ENCODE measurements at places on chromosomes 3 and 15.
A peak's percentile ranks its signal among the peaks of the same experiment; 100 is the strongest.

- DNase-seq, result no peak
Measured at GRCh38 chr3:77500721-77501120, 460.8 kb downstream of the ROBO2 start.

GRCh38 chr3:25513642-25514266 is 85.7 kb downstream of the RARB start:
- DNase-seq, result no peak

- DNase-seq, result no peak
Measured at GRCh38 chr3:170967126-170967525, 58.7 kb upstream of the EIF5A2 start.

DNA sequence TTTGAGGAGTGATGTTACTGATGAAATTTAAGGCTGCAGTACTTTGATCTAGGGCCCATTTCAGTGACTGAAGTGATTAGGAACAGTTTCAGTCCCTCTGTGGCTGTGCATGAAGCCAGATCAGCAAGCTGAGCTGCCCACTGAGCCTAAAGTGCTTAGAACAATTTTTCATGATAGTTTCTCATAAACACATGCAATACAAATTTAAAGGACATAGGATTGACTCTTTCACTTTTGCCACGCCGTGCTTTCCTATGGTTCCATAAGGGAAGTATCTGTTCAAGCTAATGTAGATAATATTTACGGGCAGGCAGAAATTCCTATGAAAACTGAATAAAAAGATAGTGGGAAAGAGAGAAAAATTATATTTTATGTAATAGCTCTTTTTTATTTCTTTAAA is 10.6 kb downstream of the ANKUB1 start:
- DNase-seq, result no peak

GRCh38 chr3:7190095-7190494 is 329.2 kb downstream of the GRM7 start:
- no peak for DNase-seq

DNA sequence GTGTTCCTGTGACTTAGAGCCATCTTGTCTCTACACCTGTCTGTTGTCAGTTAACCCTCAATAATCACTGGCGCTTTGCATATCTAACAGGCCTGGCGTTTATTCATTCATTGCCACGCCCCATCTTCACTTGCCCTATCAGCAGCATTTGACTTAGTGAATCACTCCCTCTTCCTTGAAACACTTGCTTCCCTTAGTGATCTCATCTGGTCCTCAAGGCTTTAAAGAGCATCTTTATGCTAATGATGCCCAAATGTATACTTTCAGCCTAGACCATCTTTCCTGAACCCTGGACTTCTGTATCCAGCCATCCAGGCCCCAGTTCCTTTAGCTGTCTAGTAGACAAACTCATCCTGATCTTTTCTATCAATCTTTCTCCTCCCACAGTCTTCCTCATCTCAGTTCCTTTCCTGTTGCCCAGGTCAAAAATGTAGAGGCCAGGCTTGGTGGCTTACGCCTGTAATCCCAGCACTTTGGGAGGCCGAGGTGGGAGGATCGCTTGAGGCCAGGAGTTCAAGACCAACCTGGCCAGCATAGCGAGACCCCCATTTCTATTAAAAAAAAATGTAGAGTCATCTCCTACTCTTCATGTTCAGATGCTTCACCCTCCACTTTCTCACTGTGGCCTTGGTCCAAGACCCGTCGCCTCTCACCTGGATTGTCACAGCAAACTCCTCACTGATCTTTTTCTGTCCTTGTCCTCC is 1.4 kb upstream of the IGDCC4 start:
- DNase-seq, result no peak

GRCh38 chr3:43485931-43486330 is 135.9 kb downstream of the ANO10 start:
- DNase-seq, result no peak

DNA sequence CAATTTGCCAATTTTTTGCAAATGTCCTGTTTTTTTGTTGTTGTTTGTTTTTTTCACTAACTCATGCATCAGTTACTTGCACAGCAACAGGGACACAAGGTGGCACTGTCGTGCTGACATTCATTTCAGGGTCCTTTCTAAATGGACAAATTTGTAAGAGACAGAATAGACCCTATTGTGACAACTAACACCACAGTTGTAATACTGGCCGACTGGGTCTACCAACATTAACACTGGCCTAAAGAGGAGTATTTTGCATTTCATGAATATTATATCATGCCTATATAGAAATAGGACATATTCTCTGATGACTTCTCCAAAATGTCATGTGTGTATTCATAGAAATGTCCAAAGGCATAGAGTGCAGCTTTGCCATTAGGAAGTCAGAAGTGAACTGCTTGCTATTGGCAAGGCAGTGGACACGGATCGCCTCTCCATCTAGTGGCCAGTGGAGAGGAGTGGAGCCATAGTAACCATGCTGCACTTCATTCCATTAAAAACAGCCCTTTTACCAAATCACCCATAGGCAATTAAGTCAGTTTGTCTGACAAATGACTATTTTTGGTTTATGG is 54.8 kb downstream of the ZBTB20 start:
- DNase-seq, result peak; percentile 40

DNA sequence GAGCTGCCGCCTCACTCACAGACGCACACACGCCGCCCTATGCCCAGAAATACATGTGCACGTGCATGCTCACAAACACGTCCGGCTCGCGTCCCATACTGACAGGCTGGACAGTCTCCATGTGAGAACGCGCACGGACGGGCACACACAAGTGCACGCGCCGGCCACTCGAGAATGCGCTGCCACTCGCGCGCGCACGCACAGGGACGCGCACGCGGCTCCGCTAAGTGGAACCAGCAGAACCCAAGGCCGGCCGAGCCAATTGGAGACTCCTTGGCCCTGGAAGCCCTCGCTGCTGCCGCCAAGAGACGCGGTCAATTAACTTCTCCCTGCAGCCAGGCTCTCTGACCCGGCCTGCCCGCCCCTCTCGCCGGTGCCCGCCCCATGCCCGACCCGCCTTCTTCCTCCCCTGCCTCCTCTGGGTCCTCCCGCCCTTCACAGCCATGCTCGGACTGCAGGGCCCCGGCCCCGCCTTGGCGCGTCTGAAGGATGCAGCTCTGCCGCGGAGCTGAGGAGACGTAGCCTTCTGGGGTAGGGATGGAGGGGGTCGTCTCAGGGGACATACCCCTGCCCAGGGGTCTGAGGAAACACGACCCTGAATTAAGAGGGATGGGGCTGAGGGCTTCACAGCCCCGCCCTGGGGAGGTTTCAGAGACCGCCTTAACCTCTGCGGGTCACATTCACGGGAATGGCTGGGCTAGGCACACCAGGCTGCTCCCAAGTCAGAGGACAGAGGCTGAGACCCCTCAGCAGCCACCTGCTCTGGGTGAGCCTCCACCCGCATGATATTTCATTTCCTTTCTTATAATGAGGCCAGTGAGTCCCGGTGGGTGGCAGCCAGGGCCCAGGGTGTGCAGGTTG is 15.0 kb downstream of the PTH1R start:
- DNase-seq, result no peak

DNA sequence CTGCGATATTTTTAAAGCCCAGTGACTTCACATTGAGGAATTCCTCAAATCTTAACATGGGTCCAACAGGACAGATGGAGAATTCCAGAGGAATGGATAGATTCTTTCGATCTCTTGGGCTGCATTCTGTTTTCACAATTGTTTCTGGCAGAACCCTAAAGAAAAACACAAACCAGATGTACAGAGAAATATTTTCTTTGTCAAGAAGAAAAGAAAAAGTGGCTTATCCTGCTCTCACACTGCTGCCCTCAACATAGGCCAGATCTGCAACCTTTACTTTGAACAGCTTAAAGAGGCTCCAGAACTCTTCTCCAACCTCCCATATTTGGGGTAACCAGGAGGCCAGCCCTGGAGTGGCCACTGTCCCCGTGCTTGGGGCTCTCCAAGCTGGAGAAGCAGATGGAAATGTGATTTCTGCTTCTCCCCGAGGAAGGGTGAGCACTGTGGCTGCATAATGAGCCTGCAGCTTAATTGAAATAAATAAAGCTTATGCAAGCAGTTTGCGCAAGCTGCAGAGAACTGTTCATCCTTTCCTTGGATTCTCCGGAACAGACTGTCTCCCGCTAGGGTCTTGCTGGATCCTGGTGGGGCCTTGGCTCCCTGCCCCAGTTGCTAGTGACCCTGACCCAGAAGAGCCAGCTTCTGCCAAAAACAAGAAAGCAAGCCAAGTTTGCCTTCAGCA is 453.2 kb upstream of the PROK2 start:
- no peak for DNase-seq

DNA sequence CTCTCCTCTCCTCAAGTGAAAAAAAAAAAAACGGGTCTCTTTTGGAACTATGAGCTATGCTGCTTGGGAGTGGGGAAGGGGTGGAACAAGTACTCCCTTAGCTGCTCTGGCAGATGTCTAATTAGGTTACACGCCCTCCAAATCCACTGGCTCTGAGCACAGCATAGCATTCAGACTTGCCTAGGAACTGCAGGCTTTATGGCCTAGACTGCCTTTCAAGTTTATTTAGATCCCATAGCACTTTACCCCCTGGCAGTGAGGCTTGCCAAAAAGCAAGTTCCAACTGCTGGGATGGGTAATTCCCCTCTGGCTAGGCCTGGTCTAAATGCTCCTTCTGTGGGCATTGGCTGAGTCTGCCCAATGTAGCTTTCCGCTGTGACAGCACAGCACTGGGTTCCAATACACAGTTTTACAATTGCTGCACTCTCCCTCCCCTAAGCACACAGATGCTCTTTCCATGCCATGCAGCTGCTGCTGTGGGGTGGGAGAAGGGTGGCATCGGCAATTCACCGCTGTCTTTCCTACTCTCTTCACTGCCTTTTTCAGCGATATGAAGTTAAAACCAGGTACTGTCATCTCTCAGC is 152.8 kb downstream of the KCNAB1 start:
- no peak for DNase-seq

GRCh38 chr3:134608023-134608770 is 42.6 kb downstream of the KY start:
- no peak for DNase-seq

DNA sequence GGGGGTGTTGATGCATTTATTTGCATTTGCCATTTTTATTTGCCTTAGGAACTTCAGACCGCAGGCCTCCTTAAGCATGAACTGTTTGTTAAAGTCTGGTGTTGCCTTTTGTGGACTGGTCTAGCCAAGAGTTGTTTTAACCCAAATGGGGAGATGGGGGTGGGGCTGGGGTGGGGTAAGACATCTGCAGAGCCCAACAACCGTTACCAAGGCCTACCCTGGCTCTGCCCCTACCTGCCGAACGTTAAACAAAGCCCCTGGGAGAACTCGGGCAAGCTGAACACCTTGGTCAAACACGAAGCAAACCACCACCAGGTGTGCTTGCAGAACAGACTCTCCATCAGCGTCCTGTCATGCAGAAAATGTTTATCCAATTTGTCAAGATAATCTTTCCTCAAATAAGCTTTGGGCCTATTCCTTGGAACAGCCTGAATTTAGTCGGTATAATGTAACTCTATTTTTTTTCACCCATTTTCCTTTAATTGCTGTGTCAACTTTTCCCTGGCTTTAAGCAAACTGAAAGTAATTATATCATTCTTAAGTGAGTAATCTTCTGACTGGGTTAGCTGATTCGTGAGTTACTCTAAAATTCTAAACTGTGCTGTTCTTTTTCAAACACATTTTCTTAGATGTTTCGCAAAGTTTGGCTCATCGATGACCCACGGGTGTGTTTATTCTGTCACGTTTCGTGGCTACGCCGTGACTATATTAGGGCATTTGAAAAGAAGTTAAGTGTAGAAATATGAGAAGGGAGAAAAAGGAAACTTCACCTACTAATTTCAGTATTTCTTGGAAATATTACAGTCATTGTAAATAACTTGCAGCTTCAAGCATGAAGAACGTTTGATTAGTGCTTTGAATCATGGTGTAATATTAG is 127.6 kb downstream of the SOX2 start:
- no peak for DNase-seq

- no peak for DNase-seq
Measured at GRCh38 chr3:25493786-25494185, 65.7 kb downstream of the RARB start.

DNA sequence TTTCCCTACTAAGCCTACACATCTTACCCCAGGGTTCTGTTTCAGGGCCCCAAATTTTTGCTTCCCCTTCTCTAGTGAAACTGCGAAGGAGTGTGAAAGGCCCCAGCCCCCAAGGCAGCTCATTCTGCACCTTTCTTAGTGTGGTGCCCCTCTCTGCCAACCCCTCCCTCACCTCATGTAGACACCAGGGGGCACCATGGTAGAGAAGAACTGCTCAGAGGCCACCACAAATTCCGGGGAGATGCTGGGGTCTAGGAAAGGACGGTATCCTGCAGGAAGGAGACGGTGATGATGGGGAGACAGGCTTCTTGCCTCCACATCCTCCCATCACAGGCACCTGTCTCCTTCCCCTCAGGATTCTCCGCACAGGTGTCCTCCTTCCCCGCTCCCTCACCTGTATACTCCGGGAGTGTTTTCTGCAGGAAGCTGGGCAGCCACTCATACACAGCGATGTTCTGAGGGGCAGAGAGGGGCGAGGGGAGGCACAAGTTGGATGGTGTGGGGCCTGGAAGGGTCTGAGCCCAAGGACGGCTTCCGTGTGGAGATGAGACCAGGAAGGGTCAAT is 3.6 kb downstream of the DUOX2 start:
- DNase-seq, result no peak

DNA sequence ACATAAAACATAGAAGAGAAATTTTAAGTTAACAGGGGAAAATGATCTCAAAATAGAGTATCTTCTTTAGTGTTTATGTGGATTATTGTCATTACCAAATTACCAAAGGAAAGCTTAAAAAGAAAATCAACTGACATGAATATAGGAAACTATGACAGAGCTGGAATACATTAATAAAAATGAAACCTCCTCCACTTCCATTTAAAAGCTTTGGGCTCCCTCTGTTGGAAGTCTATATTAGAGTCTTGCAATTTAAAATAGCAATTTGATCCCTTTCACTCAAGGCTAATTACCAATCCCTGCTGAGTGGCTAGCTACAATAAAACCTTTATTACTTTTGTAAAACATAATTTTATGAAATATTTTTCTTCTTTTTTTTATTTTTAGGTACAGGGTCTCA is 61.4 kb upstream of the IMPG2 start:
- DNase-seq, result no peak
